ENCODE measurements at places on chromosomes 12 and 14.

DNA sequence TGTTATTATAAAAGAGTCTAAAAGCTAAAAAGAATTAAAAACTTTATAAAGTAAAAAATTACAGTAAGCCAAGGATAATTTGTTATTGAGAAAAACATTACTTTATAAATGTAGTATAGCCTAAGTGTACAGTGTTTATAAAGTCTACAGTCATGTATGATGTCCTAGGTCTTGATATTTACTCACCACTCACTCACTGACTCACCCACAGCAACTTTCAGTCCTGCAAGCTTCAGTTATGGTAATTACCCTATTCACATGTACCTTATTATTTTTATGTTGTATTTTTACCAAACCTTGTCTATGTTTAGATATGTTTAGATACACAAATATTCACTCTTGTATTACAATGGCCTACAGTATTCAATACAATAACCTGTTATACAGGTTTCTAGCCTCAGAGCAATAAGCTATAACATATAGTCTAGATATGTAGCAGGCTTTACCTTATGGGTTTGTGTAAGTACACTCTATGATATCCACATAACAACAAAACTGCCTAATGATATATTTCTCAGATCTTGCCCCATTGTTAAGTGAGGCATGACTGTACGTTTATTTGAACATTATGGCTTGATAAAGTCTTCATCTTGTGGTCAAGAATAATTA is 113.7 kb upstream of the KITLG start:
- no peak for ATAC-seq

- no peak for ATAC-seq
These were observed 7.5 kb upstream of the PYROXD1 start for GRCh38 chr12:21429994-21430393.

- ATAC-seq = no peak
These were observed 12.7 kb downstream of the LTBP2 start for GRCh38 chr14:74599321-74599761.

GRCh38 chr14:63647696-63648410 is 6.2 kb upstream of the WDR89 start:
- peak; percentile 34 for ATAC-seq

DNA sequence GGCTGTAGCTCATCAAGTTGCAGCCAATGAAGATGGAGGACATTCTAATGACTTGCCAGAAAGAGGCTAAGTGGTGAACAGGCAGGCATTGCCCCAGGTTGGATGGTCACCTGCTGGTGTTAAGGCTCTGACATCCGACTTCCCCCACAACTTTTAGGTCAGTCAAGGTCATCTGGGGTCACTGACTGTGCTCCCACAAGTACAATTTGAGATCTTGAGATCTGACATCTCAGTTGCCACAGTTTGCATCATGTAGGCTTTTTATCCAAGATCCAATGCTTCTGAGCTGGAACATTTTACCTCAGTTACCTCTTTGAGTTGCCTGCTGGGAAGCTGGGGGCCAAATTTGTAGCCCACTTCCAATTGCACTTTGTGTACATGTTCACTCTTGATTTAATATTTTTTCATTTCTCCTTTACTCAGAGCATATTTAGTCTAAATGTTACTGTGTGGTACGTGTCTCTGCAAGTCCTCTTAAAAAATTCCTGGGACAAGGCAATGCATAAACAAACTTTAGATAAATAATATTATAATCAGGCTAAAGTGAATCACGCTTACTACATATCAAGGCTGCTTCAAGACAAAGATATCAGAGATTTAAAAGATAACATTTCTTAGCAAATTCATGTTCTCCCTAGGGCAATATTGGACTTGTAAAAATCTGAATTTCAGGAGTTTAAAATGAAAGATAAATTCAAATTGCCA is 61.4 kb downstream of the SEL1L start:
- no peak for ATAC-seq

- ATAC-seq = peak; percentile 44
These were observed 15.8 kb upstream of the HVCN1 start for GRCh38 chr12:110704750-110705149.

- ATAC-seq = no peak
These were observed 1.5 kb downstream of the BMAL2 start for GRCh38 chr12:27334042-27334720.

DNA sequence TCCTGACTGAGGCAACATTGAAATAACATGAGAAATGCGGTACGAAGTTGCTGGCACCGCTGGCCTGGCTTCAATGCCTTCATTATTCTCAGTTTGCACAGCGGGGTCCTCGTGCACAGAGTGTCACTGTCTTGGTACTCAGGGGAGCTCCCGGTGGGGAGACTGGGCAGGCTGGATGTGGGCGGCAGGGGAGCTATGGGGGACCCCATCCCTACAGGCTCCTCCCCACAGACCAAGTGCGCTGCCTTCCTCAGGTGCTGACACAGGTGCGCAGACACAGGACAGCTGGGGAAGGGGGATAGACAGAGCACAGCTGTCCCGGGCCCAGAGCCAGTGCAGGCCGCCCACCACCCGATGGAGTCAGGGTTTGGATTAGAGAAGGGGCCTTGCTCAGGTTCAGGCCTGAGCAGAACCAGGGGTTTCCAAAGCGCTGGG is 270.1 kb downstream of the ADGRD1 start:
- no peak for ATAC-seq

DNA sequence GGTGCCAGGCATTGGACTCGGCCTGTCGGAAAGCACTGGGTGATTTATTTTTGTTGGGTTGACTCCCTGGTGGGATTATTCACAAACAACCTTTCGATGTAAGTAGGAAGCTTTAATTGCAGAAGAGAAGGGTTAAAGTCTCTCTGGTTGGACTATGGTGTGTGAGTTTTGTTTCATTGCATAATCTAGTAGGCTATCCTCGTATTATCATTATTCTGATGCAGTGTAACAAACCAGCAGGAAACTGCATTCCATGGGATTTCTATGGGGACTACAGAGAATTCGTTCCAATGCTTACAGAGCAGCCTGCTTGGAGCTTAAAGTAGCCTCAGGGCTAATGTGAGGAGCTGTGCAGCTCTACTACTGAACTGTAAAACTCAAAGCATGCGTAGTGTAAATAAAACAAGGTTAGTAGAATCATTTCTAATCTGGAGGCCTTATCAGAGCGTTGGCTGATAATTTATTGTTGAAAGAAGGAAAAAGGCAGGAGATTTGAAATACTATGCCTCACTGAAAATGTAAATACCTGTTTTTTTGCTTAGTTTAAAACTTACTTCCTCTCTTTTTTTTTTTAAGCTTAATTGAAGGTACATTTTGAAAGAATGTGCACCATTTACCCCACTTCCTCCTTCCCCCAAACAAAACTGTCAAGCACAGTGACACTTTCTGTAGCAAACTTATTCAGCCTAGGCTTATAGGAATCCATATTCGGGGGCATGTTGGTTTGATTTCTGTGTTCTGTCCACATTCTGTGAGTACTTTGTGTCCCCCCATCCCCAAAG is 226.7 kb downstream of the NPAS3 start:
- ATAC-seq = no peak

- ATAC-seq = no peak
These were observed 415.3 kb downstream of the SOX5 start for GRCh38 chr12:23534196-23534595.

GRCh38 chr14:92686411-92686899 is 62.0 kb downstream of the LGMN start:
- no peak for ATAC-seq

DNA sequence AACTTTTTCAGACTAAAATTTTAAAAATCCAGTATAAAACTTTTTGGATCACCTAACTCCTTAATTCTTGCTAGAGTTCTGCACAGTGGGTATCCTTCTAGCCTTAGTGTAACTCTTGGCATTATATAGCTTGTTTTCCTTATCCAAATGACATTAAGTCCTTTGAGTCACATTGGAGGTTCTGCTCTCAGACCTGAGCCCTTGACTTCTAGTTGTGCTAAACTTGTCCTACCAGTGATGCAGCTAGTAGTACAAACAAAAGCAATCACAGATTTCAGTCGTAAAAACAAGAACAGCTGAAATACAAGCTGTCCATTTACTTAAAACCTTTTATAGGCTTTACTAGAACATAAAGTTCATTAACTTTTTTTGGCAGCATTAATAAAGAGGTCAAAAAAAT is 10.5 kb downstream of the ZBTB1 start:
- ATAC-seq = no peak

DNA sequence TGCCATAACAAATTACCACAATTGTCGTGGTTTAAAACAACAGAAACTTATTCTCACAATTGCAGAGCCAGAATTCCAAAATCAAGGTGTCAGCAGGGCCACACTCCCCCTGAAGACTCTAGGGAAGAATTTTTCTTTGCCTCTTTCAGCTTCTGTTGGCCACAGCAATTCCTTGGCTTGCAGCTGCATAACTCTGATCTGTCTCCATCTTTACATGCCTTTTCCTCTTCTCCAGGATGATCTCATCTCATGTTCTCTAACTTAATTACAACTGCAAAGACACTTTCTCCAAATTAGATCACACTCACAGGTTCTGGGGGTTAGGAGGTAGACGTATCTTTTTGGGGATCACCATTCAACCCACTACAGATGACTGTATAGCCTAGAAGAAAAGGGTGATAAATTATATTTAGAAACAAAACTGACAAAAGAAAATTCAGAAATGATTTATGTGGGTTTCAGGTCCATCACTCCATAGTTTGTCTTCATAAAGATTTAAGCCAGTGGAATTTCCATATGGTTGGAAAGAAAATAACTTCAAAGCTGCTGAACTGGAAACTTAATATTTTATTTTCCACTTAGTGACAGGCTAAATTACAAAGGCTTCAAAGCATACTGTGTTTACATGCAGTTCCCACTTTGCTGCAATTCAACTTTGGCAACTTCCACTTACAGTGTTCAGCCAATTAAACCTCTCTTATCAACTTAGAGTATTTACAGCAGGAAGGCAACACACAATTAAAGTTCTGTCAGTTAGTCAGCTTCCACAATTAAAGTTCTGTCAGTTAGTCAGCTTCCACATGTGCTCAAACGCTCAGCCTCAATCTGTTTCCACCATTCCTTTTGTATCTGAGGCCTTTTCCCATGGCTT is 213.3 kb downstream of the EPS8 start:
- peak; percentile 54 for ATAC-seq

- ATAC-seq = no peak
These were observed 124.2 kb upstream of the PLEKHA5 start for GRCh38 chr12:19005257-19005801.

- ATAC-seq = no peak
These were observed 21.5 kb upstream of the FAM181A start for GRCh38 chr14:93905623-93906022.

All from activated T-helper 17 cell treated with anti-CD3 and anti-CD28 coated beads, Interleukin-2, amount 50 U/mL, for 72 hours (primary cell).